ENCODE measurements at places on chromosomes 7 and 10.

DNA sequence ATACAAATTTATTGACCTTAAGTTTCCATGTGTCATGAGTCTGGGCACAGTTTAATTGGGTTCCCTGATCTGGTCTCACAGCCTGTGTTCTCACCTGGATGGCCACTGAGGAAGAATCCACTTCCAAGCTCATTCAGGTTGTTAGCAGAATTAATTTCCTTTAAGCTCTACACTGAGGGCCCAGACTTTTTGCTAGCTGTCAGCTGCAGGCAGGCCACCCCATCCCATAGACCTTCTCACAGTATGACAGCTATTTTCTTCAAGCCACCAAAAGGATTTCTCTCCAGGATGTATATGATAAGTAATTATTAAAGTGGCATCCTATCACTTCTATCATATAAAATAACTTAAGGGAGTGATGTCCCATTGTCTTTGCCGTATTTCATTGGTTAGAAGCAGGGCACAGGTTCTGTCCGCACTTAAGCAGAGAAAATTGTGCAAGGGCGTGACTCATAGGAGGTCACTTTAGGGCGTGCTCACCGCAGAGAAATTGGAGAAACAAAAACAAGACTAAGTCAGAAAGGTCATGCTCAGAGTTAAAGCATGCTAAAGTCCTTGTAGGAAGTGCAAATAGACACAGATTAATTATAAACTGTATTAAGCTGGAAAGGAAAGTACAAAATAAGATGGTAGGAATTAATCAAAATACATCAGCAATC lies 109.9 kb downstream of the AHR start:
- no peak for DNase-seq

- no peak for DNase-seq
These were observed 30.8 kb upstream of the CHST15 start for GRCh38 chr10:124124123-124124768.

- DNase-seq = peak; percentile 48
These were observed 120.2 kb downstream of the MAD1L1 start for GRCh38 chr7:2112261-2113198.

- no peak for DNase-seq
These were observed 173.5 kb downstream of the TSPAN12 start for GRCh38 chr7:120684463-120684862.
